ENCODE measurements at places on chromosomes 6 and 20. TPM values are rescaled to one million over a fixed set of nuclear protein-coding genes. Genes with fewer than 3 reads are reported as not detected.

- DNase-seq = no peak
These were observed 1.1 kb downstream of the SOD2 start for GRCh38 chr6:159691963-159692287.

- no peak for DNase-seq
These were observed 180.2 kb upstream of the HDAC2 start for GRCh38 chr6:114151064-114151690.

DNA sequence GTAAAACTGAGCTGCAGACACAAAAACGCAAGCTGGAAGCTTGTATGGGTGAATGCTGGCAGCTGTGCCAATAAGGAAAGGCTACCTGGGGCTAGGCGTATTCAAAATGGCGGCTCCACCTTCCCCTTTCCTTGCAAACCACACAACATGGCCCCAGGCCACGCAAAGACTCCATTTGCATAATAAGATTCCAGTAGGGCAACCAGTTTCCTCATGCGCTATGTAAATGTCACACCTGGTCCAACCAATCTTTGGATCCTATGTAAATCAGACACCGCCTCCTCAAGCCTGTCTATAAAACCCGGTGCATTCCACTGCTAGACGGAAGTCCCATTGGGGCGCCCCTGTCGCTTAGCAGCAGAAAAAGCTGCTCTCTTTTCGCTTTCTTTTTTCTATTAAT is 505.9 kb upstream of the BTBD3 start:
- no peak for DNase-seq

Gene ETV7
- polyA plus RNA-seq = not detected
